ENCODE measurements at places on chromosomes 12 and 14. TPM values are rescaled to one million over a fixed set of nuclear protein-coding genes. Genes with fewer than 3 reads are reported as not detected.

- DNase-seq: no peak
Measured at GRCh38 chr12:69457433-69457832, 12.8 kb upstream of the FRS2 start.

DNA sequence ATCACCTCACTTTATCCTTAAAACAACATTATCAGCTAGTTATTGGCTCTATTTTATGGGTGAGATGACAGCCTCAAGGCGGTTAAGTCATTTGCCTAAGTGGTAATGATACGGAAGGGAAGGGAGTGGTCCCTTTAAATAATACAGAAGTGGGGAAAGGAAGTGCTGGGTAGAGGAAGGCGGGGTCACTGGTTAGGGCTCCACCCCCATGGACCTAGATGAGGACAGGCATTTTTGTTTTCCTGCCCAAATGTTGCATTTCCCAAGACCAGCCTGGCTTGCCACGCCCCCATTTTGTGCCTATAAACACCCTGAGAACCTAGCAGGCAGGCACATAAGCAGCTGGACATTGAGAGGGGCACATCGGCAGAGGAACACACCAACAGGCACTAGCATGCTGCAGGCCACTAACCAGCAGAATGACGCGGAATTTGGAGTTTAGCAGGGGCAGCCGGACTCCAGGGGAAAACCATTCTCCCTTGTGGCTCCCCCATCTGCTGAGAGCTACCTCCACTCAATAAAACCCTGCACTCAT lies 100.9 kb downstream of the EPS8 start:
- DNase-seq: peak; percentile 73

GRCh38 chr14:104264495-104265265 lies 126.3 kb downstream of the KIF26A start:
- no peak for DNase-seq

The ARHGAP9 gene
- total RNA-seq: 5.2 TPM

The SNRNP35 gene
- total RNA-seq: 8.1 TPM

GRCh38 chr12:132492951-132493350 lies 3.0 kb downstream of the FBRSL1 start:
- no peak for DNase-seq

- DNase-seq: no peak
Measured at GRCh38 chr14:45698462-45699134, 445.6 kb upstream of the MIS18BP1 start.

GRCh38 chr14:94685166-94685581 lies 73.0 kb downstream of the SERPINA3 start:
- no peak for DNase-seq

GRCh38 chr14:62674563-62675237 lies 370.6 kb downstream of the KCNH5 start:
- no peak for DNase-seq

The GTF2A1 gene
- total RNA-seq: 26.7 TPM

The KRT82 gene
- not detected for total RNA-seq

The HPD gene
- not detected for total RNA-seq

The RIMBP2 gene
- total RNA-seq: 1.2 TPM

DNA sequence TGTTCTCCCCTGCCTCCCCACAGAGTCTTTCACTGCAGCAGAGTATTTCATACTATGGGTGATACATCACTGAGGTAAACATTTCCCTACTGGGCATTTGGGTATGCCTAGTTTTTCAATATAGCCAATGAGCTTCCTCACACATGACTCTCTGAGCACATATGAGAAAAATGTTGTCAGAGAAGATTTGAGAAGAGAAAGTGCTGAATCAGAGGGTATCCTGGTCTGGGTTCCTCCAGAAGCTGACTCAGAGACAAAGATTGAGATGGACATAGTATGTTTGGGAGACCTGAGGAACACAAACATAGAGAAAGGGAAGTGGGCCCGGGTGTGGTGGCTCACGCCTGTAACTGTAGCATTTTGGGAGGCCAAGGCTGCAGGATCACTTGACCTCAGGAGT lies 12.6 kb downstream of the SLC8B1 start:
- no peak for DNase-seq

GRCh38 chr14:24795406-24795805 lies 161.4 kb upstream of the GZMB start:
- no peak for DNase-seq

GRCh38 chr12:68622250-68622649 lies 11.6 kb downstream of the RAP1B start:
- DNase-seq: no peak

DNA sequence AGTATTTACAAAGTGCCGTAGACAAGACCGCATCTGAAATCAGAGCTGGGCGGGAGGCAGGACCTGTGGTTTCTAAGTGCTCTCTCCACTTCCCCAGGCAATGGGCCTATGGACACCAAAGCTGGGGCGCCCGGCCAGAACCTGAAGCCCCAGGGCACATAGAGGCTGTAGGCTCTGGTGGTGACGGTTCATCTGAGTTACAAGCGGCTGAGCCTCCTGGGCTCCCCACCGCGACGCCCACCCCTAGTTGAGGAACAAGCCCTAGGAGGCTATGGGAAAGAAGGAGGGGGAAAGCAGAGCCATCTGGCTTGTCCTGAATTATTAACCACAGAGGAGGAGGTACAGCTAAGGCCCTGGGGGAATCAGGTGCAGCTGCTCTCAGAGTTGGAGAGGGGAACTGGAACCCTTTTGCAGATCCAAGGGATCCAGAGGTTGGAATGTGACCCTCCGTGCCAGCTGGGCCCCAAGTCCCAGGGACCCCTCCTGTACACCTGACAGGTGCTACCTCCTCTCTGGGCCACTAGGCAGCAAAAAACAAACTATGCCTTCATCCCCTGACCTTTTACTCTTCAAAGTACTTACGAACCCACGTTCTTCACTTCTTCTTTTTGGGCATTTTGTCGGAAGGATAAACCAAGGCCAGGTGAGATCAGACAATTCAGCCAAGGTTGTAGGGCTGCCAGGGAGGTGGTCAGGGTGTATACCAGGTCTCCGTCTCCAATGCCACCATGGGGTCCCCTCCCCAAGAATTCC lies 77.2 kb downstream of the ARL6IP4 start:
- DNase-seq: no peak

GRCh38 chr12:119463211-119463926 lies 128.8 kb downstream of the CCDC60 start:
- no peak for DNase-seq

- no peak for DNase-seq
Measured at GRCh38 chr14:51448831-51449670, 202.7 kb upstream of the FRMD6 start.

DNA sequence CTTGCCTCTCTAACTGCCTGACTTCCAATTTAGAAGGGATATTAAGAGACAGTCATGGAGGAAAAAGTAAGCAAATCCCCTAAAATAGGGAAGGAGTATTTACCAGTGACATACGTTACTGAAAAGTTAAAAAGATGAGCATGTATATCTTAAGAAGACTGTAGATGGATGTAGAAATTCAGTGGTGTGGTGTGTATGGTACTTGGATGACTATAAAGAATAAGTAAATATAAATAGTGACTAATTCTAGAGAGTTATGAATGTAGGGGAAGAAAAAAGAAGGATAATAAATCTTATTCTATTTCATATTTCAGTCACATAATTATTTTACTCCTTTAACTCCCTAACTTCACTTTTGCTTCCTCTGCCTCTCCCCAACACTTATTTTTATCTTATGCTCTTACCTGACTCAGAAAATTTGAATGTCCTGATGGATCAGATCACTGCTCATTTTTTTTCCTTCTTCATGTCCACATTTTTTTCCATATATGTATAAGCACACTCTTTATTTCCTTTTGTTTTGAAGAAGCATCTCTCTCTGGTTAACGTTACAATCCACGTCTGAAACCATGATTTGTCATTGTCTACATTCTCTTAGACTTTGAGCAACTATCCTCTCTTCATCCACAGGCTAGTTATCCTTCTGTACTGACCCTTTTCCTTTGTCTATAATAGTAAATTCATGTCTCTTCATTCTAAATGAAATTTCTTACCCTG lies 422.7 kb upstream of the SYT1 start:
- DNase-seq: no peak

DNA sequence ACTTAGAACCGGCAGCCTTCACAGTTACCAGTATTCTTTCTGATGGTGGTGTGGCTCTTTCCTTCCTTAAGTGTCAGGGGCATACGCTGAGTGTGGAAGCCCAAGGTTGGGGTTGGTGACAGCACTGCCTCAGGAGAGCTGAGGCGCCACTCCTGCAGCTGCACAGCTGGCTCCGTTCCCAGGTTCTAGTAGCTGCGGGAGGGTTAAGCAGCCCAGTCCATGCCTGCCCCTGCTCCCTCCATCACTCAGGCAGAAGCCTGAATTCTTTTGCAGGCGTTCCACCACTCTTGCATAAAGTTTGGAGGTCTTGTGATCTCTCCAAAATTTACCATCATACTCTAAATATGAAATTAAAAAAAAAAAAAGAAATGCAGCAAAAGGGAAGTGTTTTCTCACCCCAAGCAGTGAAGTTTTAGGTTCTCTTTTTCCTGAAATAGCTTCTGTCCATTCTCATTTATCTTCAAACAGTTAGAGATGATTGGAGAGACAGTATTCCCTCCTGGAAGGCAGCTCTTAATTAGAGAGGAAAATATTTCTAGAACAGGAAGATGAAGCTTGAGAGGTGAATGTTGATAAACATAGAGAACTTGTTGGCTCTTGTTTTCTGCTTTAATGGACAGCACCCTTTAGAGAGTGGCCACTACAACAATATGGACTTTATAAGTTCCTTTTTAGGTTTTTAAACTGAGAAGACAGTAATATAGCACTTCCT lies 136.1 kb downstream of the FGD4 start:
- peak; percentile 57 for DNase-seq

GRCh38 chr12:52603314-52603713 lies 2.1 kb upstream of the KRT72 start:
- DNase-seq: no peak

The KLHL33 gene
- total RNA-seq: 1.5 TPM

- no peak for DNase-seq
Measured at GRCh38 chr14:80117876-80118275, 93.4 kb downstream of the DIO2 start.

- no peak for DNase-seq
Measured at GRCh38 chr12:89389755-89390661, 37.7 kb upstream of the DUSP6 start.

- no peak for DNase-seq
Measured at GRCh38 chr12:4153343-4153892, 120.1 kb upstream of the CCND2 start.

The SMAGP gene
- 3.9 TPM for total RNA-seq

The TOMM20L gene
- 2.2 TPM for total RNA-seq

GRCh38 chr12:122097927-122098756 lies 19.6 kb downstream of the MLXIP start:
- no peak for DNase-seq

The PLCZ1 gene
- not detected for total RNA-seq

GRCh38 chr12:94230357-94230905 lies 82.1 kb downstream of the PLXNC1 start:
- no peak for DNase-seq

GRCh38 chr14:64394977-64395633 lies 7.0 kb downstream of the MTHFD1 start:
- DNase-seq: no peak

Data from tibial nerve (tissue), 4 donors.